ENCODE measurements at places on chromosomes 2 and 18. TPM values are rescaled to one million over a fixed set of nuclear protein-coding genes. Genes with fewer than 3 reads are reported as not detected.

CFAP210 gene
- 0.83 TPM for total RNA-seq

IL18R1 gene
- total RNA-seq, result not detected

GRCh38 chr18:79797518-79798345, at the start of gene KCNG2:
Gene KCNG2, plus strand, starts transcription at chr18:79797938. Its CDS starts 65,730 bp downstream, at chr18:79863668.
- no peaks in the 10 kb centered on the region for H3K36me3 ChIP-seq
- peak within 1 kb of the TSS; percentile 27 for H3K4me3 ChIP-seq
- H3K27ac ChIP-seq, result no peak within 1 kb of the TSS
- H3K4me1 ChIP-seq, result no peaks in the 10 kb centered on the region
- peaks cover 44% of the 10 kb centered on the region for H3K27me3 ChIP-seq
- DNase-seq, result peak; percentile 50

GRCh38 chr2:393711-394696, 106.1 kb upstream of the ALKAL2 start:
- H3K27me3 ChIP-seq, result no peaks in the 10 kb centered on the region
- H3K27ac ChIP-seq, result no peak overlapping the region
- peaks cover 17% of the 10 kb centered on the region for H3K4me1 ChIP-seq
- no peaks in the 10 kb centered on the region for H3K36me3 ChIP-seq
- peak; percentile 88 for DNase-seq
- peak overlapping the region; percentile 2 for H3K4me3 ChIP-seq

DNA sequence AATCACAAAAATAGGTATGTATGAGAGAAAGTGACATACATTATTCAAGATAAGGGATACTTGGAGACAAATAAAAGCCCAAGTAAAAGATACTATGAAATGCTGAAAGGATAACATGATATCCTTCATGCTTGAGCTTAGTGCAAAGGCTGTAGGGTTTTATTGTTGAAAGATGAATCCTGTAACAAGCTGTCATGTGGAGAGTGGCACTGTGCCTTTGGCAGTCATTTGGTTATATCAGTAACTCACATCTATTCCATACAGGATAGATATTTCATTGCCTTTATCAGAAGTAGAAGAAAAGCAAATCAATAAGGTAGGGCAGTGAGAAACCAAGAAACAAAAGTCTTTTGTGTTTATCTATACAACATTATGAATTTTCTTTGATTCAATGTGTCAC, 211.0 kb downstream of the ZNF385B start:
- no peak overlapping the region for H3K4me3 ChIP-seq
- no peaks in the 10 kb centered on the region for H3K27me3 ChIP-seq
- DNase-seq, result no peak
- no peaks in the 10 kb centered on the region for H3K4me1 ChIP-seq

DNA sequence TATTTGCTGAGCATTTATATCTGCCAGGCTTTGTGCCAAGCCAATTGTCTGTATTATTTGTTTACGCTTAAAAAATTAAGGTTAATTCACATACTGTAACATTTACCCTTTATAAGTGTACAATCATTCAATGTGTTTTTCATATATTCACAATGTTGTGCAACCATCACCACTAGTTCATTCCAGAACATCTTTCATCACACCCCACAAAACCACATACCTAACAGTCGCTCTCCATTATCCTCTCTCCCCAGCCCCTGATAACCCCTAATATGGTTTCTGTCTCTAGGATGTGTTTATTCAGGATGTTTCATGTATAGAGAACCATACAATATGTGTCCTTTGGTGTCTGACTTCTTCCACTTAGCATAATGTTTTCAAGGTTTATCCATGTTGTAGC, 234.1 kb downstream of the INSIG2 start:
- H3K4me1 ChIP-seq, result no peaks in the 10 kb centered on the region
- H3K27me3 ChIP-seq, result peaks cover 11% of the 10 kb centered on the region
- no peak overlapping the region for H3K4me3 ChIP-seq
- H3K36me3 ChIP-seq, result no peaks in the 10 kb centered on the region
